HT1080 (cell line): ENCODE measurements at places on chromosomes 7 and 10. TPM values are rescaled to one million over a fixed set of nuclear protein-coding genes. Genes with fewer than 3 reads are reported as not detected.
A peak's percentile ranks its signal among the peaks of the same experiment; 100 is the strongest.

GRCh38 chr10:75414527-75414926 is 13.0 kb upstream of the ZNF503 start:
- DNase-seq: no peak

Gene PPP1R17
- total RNA-seq: not detected in 2 replicates

DNA sequence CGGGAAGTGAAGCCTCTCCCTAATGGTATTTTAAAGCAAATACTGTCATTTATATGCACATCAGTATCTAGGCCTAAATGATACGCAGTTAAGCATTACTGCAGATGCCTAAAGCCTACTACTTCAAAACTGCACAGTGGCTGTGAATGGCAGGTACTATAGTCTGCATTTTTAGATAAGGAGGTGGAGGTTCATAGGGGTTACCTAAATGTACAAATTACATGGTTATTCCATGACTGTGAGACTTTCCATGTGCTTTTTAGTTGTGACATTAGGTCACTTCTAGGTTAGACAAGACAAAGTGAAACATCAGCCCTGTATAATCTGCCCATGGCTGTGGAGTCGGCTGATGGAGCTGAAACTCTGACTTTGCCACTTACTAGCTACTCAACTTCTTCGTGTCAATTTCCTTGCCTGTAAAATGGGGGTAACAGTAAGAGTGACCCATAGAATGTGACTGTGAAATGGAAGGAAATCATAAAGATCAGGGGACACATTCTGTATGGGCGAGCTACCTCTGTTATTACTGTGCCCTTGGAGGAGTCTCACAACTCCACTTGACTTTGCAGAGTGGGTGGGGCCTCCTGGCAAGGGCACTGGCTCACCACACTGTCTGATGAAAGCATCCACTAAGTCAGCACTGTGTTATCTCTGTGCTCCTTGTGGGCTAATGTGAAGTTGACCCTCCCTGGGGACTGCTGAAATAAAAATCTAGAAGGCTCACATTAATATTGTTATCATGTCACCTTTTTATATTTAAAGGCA is 239.4 kb downstream of the TNS3 start:
- DNase-seq: no peak

GRCh38 chr10:35844686-35845085 is 202.6 kb upstream of the FZD8 start:
- no peak for DNase-seq

GRCh38 chr7:43431020-43431595 is 151.8 kb upstream of the STK17A start:
- DNase-seq: peak; percentile 33

DNA sequence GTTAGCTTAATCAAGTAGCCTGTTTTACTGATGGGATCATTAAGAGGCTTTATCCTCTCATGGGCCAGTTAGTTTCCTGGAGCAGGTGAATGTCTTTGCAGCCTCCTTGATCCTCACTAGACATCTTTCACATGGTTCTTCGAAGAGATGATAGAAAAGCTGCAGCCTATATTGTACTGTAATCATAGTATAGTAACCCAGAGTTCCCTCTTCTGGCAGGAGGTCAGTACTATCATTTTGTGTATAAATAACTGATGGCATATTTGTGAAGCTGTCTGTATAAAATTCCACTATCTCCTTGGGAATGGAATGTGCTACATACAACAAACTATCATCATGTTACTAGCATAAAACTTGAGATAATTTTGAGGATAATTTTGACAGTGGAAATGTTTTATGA is 123.8 kb upstream of the PRPS1L1 start:
- DNase-seq: peak; percentile 7

DNA sequence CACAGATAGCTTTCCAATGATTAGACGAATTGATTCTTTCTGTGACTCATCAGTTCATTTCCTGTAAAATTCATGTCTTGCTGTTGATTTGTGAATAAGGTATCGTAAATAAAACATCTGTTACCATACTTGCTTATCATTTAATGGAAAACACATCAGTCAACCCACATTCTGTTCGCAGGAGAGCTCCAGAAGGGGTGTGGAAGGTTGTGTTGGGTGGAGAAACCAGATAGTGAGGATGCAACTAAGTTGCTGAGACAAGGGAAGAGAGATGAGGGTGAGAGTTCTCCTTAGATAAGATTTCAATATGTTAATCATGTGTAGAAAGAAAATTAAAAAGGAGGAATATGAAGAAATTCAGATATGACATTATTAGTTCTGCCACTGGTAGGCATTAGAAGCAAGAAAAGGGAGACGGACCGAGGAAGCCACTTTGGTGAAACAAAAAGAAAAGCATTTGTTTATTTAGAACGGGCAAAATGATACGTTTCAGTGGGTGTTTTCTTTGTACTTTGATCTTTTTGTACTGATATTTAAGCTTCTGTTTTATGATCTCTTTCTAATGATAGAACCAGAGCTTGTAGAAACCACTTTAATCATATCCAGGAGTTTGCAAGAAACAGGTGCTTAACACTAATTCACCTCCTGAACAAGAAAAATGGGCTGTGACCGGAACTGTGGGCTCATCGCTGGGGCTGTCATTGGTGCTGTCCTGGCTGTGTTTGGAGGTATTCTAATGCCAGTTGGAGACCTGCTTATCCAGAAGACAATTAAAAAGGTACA is 7.8 kb downstream of the CD36 start:
- DNase-seq: no peak

Gene HOXA7
- not detected in 2 replicates for total RNA-seq

GRCh38 chr7:121105262-121105661 is 116.8 kb downstream of the CPED1 start:
- no peak for DNase-seq

Gene NPC1L1
- not detected in 2 replicates for total RNA-seq

DNA sequence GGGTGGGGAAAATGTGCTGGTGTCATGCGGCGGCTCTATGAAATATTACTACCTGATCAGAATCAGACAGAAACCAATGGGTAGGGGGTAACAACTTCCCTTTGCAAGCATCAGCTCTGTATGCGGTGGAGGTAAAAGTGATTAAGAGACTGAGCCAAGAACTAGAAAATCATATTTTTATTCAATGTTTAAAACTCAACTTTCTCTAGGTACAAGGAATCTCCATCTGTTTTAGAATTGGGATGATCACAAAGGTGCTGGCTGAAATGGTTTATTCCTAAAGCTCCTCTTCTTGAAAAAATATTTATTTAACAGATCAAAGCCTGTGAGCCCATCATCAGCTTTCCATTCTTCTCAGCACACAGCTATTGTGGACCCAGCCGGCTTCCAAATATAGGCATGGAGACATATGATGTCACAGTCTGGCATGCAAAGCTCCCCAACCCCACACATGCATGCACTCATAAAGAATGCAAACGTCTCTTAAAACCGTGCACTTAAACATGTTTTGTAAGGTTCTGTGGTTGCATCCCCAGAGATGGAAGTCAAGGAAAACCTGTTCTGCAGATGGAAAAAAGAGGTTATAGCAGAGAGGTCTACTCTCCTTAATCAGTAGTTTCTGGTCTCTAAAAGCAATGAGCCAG is 126.0 kb downstream of the SKIDA1 start:
- DNase-seq: peak; percentile 57

GRCh38 chr7:105530546-105530945 is 1.5 kb upstream of the RINT1 start:
- DNase-seq: no peak

DNA sequence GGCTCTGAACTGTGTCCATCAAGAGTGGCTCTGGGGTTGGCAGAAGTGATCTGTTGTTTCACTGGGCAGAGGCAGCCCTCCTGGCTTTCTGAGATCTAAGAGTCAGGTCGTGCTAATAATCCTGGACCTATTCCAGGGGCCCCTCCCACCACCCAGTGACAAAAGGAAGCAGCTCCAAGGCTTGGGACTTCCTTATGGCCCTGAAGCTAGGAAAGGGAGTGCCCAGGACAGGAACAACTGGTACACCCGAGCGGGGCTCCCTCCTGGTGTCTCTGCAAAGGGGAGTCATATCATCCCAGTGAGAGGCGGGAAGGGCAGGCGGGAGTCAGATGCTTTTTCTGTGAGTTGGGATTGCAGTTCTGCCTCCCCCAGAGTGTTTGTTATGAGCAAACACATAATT is 32.3 kb downstream of the RPS24 start:
- DNase-seq: no peak

- no peak for DNase-seq
Observed at GRCh38 chr7:130263130-130263529, 3.5 kb upstream of the CPA2 start.

DNA sequence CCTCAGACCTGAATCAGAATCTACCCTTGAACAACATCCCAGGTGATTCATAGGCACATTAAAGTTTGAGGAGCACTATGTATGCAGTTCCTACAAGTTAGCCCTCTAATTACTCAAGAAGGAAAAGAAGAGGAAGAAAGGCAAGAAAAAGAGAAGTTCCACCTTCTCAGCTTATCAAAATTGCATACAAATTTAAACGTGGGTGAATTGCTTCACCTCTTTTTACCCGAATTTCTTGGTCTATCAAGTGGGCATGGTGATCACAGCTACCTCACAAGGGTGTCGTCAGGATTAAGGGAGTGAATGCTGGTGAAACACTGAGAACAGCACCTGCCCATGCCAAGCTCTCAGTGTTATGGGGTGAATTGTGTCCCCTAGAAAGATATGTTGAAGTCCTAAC is 43.8 kb upstream of the PAPSS2 start:
- no peak for DNase-seq

Gene OPALIN
- total RNA-seq: not detected in 2 replicates

Gene XRCC2
- 10.5 and 10.9 TPM in 2 replicates for total RNA-seq

DNA sequence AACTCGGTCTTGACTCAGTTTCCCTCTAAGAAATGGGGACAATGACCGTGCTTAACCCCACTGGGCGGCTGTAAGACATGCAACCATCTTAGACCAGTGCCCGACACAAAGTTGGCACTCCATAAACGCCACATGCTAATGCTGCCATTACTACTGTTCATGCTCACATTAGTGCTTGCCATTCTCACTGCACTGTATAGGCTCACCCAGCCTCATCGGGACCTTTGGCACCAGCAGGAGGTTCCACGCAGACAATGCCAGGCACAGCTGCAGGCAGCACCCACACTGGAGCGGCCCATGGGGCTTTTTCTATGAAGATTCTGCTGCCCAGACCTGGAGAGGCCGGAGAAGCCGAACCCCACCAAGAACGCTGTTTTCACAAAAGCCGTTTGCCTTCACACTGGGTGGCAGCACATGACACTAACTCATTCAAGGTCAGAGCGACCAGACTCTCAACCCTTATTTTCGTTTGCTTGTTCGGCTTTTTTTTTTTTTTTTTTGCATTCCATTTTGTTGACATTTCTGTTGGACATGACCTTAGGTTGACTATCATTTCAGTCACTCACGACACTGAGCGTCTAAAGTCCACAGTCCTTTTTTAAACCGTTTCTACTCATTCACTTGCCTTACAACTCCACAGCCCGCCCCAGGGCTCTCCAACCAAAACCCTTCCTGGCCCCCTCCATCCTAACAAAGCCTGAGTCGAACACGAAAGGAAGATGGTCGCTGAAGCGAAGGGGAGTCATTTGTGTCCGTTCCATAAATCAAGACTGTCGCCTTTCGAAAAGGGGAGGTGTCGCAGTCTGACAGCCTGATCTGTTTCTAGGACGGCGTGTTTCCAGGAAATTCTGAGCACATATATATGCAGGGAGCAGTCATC is 124.4 kb upstream of the RNF32 start:
- no peak for DNase-seq

DNA sequence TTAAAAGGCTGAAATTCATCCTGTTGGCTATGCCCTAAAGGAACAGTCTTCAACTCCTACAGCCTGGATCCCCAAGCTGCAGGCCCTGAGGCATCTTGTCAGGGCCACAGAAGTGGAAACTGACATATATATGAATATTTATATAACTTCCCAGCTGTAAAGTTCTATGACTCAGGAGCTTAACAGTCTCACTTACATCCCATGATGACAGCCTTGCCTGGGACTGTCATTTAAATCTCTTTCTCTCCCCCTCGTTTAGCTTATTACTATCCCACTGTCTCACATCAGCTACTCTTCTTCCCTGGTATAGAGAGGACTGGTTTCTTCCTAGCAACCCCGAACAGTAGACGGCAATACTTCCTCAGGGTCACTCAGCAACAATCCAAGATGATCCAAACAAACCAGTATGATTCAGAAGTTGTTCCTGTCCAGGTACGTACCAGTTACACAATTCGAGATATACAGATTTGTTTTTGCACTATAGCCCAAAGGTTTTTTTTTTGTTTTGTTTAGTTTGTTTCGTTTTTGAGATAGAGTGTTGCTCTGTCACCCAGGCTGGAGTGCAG is 22.7 kb downstream of the KIAA1549 start:
- DNase-seq: no peak

Gene ZC3HAV1L
- total RNA-seq: 1.6 and 2.7 TPM in 2 replicates

Gene AKR1C4
- not detected in 2 replicates for total RNA-seq

GRCh38 chr10:104084482-104085142 is 1.1 kb downstream of the COL17A1 start:
- DNase-seq: no peak

Gene TMEM270
- total RNA-seq: 0.23 TPM in 1 of 2 replicates, not detected in the other

GRCh38 chr7:96253441-96253840 is 68.5 kb downstream of the SLC25A13 start:
- DNase-seq: no peak

- DNase-seq: no peak
Observed at GRCh38 chr10:72597897-72598296, 28.0 kb downstream of the MICU1 start.

DNA sequence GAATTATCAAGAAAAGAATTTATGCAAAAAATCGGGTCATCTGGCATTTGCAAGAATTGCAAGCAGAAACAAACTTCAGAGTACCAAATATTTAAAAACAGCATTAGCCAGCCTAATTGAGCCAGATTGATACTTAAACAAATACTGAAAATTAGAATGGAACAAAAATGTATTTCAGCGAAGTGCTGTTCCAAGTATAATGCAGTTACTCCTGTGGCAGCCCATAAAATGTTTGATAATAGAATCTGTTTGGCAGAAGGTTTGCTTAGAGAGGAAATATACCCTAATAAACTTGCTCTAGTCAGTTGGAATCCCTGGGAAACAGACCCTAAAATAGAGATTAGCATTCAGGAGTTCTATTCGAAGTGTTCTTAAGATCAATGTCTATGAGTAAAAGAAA is 835.1 kb upstream of the MBL2 start:
- DNase-seq: no peak

Gene DNTT
- total RNA-seq: not detected in 2 replicates

GRCh38 chr7:108222236-108222892 is 92.2 kb upstream of the LAMB4 start:
- DNase-seq: peak; percentile 71

DNA sequence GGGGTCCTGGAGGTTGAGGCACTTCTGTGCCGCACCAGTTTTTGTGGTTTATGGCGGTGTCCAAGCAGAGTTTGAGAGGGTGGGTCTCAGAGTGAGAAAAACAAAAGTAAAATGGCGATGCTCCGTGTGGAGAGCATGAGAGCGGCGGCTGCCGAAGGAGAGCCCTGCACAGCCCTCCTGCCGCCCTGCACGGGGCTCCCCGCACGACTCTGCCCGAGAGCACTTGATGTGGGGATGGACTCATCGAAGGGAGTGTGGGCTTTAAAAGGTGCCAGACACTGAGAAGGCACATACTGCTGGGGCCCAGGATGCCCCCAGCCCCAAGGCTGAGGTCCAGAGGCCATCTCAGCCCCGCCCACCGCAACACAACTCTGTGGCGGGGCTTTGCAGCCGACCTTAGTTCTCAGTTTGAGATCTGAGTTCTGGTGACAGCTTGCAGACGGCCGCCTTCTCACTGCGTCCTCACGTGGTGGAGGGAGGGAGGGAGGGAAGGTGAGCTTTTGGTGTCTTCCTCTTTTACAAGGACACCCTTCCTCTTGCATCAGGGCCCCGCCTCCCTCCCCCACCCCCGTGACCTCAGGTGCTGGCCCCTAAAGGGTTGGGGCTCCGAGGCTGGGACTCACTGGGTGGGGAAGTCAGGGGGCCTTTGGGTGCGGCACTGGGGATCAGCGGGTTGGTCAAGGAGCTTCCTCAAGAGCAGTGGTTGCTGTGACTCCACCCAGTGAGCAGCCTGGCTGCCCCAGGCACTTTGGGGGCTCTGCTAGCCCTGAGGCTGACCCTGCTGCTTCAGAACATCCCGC is 69.1 kb downstream of the NKX6-2 start:
- no peak for DNase-seq
